ENCODE measurements at places on chromosomes 13 and 19.

GRCh38 chr19:11570039-11570462, 7.4 kb downstream of the ACP5 start:
- DNase-seq, result no peak

GRCh38 chr19:5031231-5032100, 62.6 kb downstream of the KDM4B start:
- peak; percentile 67 for DNase-seq

GRCh38 chr19:41373993-41374392, 2.3 kb upstream of the TMEM91 start:
- DNase-seq, result peak; percentile 72

GRCh38 chr13:113040031-113040430, 65.6 kb upstream of the F7 start:
- DNase-seq, result no peak

DNA sequence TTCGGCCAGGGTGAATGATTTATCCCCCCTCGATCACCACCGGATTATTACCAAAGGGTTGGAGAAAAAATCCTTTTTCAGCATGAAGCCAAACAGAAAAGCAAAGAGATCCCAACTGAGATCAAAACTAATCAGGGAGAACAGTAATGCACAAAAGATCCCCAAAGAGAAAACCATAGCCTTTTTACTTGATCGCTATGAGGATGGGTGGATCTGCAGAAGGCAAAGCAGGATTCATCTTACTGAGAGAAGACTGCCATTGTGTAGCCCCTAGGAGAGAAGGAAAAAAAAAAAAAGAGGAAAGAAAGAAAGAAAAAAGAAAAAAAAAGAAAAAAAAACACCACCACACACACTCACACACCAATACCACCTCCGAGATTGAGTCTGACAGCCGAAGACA, at the start of gene FGF14:
Gene FGF14, minus strand, starts transcription at position 283 of the 400 bp plus-strand sequence.
- DNase-seq, result no peak

DNA sequence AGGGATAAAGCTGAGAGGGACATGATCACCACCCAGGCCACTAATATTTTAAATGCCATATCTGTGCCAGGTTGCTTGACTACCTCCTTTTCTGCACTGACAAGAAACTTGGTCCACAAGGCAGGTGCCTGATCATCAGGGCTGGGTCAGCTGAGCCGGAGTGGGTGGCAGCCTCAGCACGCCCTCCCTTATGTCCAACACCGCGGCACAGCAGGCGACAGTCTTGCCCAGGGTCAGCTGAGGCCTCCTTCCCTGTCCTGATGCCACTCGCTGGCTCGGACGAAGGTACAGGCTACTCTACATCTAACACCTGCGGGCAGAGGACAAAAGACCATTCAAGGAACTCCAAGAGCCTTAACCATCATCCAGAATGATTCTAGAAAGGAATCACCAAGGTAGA, 16.9 kb downstream of the ZC3H4 start:
- no peak for DNase-seq

DNA sequence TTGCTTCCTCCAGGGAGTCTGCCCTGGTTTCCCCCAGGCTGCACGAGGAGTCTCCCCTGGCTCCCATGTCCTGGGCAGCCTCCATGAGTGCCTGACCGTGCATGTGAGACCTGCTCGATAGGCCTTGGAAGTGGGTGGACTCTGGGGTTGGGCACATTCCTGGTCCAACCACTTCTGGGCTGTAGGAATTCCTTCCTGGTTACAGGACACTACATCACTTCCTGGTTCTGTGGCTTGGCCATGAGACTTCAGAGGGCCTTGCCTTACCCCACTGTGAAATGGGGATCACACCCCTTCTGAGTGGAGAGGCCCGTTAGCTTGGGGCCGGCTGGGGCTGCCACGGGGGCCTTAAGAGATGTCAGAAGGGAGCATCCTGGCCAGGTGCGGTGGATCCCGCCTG, 4.0 kb upstream of the ZNF628 start:
- DNase-seq, result peak; percentile 76

- no peak for DNase-seq
These were observed 525.9 kb downstream of the GPC6 start for GRCh38 chr13:93752541-93752940.

GRCh38 chr13:46114613-46115012, 9.8 kb upstream of the CPB2 start:
- DNase-seq, result no peak
